ENCODE measurements at places on chromosomes 16 and 17. TPM values are rescaled to one million over a fixed set of nuclear protein-coding genes. Genes with fewer than 3 reads are reported as not detected.

Gene ZG16
- not detected for total RNA-seq

Gene ACSM5
- 4.8 TPM for total RNA-seq

Gene KRT9
- total RNA-seq, result not detected

Gene ADGRG1
- 37.3 TPM for total RNA-seq

GRCh38 chr17:70987867-70988340, 818.6 kb downstream of the KCNJ2 start:
- no peaks in the 10 kb centered on the region for H3K27me3 ChIP-seq
- H3K4me1 ChIP-seq, result no peaks in the 10 kb centered on the region
- H3K36me3 ChIP-seq, result no peaks in the 10 kb centered on the region
- H3K4me3 ChIP-seq, result no peak overlapping the region
- DNase-seq, result no peak

DNA sequence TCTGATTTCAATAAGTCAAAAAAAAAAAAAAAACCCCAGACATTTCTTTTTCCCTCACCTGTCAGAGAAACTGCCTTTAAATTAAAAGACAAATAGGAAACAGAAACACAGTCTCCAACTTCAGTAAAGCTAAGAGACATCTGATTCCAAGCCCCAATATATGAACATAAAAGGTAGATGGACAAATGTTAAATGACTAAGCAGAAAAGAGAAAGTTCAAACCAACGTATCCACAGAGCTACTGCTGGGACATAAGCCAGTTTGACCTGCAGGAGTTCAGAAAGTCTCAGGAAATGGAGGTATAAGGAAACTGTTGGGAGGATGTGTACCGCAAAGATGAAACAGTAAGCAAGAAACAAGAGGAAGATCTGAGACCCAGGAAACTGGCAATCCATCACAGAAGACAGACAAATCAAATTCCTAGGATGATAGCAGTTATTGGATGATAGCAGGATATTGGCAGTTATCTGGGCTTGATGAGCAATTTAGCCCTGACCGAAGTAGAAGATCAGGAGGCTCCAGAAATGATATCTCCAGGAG, 135.0 kb downstream of the BRIP1 start:
- no peak overlapping the region for H3K4me3 ChIP-seq
- no peak for DNase-seq
- no peaks in the 10 kb centered on the region for H3K4me1 ChIP-seq
- H3K36me3 ChIP-seq, result no peaks in the 10 kb centered on the region

GRCh38 chr16:83926726-83927397, 26.2 kb upstream of the OSGIN1 start:
- peaks cover 14% of the 10 kb centered on the region for H3K36me3 ChIP-seq
- H3K4me3 ChIP-seq, result peak overlapping the region; percentile 24
- no peak for DNase-seq
- H3K4me1 ChIP-seq, result peaks cover 2% of the 10 kb centered on the region
- H3K27ac ChIP-seq, result peak overlapping the region; percentile 76

GRCh38 chr17:36671144-36671543, 69.8 kb downstream of the MRM1 start:
- no peak overlapping the region for H3K4me3 ChIP-seq
- H3K36me3 ChIP-seq, result no peaks in the 10 kb centered on the region
- H3K27ac ChIP-seq, result no peak overlapping the region
- H3K4me1 ChIP-seq, result no peaks in the 10 kb centered on the region

DNA sequence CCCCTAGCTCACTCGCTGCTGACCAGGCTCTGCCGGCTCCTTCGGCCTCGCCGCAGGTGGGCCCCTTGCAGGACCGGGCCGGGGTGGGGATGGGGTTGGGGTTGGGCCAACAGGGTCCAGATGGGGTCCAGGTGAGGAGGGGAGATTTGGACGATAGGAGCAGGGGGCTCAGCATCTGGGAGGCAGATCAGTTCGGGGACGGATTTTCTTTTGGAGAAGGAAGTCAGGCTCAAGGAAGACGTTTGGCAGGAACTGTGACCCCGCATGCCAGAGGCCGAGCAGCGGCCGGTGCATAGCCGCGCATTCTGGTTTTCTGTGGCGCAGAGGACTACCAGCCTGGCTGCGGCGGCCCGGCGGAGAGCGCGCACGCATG, 845 bp upstream of the ALDOA start:
- DNase-seq, result no peak
- no peaks in the 10 kb centered on the region for H3K27me3 ChIP-seq
- peaks cover 29% of the 10 kb centered on the region for H3K36me3 ChIP-seq
- peaks cover 77% of the 10 kb centered on the region for H3K4me1 ChIP-seq
- H3K27ac ChIP-seq, result peak overlapping the region; percentile 99
- H3K4me3 ChIP-seq, result peak overlapping the region; percentile 98

DNA sequence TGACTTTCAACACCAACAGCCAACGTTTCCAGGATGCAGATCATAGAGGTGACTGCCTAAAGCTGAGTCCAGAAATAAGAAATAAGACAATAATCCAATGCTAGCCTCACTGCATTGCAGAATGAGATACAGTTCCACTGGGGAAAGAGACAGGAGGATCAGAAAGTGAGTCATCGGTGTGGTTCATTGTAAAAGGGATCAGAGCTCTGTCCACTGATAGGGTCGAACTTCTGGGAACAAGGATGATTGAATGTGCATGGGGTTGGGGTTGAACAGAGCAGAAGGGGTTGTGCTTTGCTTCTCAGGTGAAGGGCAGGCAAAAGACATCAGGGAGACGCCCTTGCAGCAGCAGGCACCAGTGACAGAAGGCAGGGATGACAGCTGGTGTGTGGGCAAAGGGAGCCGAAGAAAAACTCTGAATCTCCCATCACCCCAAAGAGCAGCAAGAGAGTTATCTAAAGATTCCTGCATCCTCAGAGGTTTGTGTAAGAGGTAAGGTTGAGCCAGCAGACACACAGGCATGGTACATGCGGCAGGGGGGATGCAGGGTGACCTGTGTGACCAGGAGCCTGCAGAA, 16.4 kb downstream of the CLEC10A start:
- no peak overlapping the region for H3K4me3 ChIP-seq
- peaks cover 35% of the 10 kb centered on the region for H3K4me1 ChIP-seq
- H3K27ac ChIP-seq, result no peak overlapping the region
- H3K27me3 ChIP-seq, result no peaks in the 10 kb centered on the region
- no peak for DNase-seq

GRCh38 chr16:48617104-48617705, 7.2 kb upstream of the N4BP1 start:
- H3K27ac ChIP-seq, result peak overlapping the region; percentile 12
- H3K4me3 ChIP-seq, result no peak overlapping the region
- H3K27me3 ChIP-seq, result no peaks in the 10 kb centered on the region
- no peak for DNase-seq
- no peaks in the 10 kb centered on the region for H3K36me3 ChIP-seq
- peaks cover 4% of the 10 kb centered on the region for H3K4me1 ChIP-seq

GRCh38 chr17:79919164-79919585, 79.9 kb upstream of the CBX4 start:
- DNase-seq, result no peak
- peak overlapping the region; percentile 8 for H3K4me3 ChIP-seq
- H3K27ac ChIP-seq, result peak overlapping the region; percentile 72
- H3K4me1 ChIP-seq, result peaks cover 27% of the 10 kb centered on the region

DNA sequence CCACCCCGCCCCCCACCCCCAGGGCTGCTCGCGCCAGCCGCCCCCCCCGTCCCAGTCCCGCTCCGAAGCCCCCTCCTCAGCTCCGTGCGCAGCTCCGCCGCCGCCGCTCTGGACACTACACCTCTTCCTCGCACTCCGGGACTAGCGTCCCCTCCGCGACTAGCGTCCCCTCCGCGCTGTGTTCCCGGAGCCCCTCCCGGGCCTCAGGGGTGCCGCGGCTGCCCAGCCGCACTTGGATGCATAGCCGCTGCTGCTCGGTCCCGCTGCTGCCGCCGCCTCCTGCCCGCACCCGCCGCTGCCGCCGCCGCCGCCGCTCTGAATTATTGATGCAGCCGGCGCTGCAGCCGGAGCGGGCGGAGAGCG, at the start of gene CBLN1:
Gene CBLN1 (minus strand): TSS at position 359 of the 363 bp plus-strand sequence. CDS start 373 bp downstream, outside the sequence.
- no peak within 1 kb of the TSS for H3K27ac ChIP-seq
- DNase-seq, result no peak

- H3K27ac ChIP-seq, result no peak overlapping the region
- no peaks in the 10 kb centered on the region for H3K27me3 ChIP-seq
- DNase-seq, result no peak
- peaks cover 100% of the 10 kb centered on the region for H3K36me3 ChIP-seq
- no peak overlapping the region for H3K4me3 ChIP-seq
Measured at GRCh38 chr17:17226451-17227265, 10.3 kb downstream of the FLCN start.

- H3K36me3 ChIP-seq, result no peaks in the 10 kb centered on the region
- H3K4me3 ChIP-seq, result peak overlapping the region; percentile 39
- H3K27ac ChIP-seq, result no peak overlapping the region
- H3K4me1 ChIP-seq, result peaks cover 2% of the 10 kb centered on the region
- no peak for DNase-seq
Measured at GRCh38 chr16:50679676-50680555, 1.2 kb downstream of the SNX20 start.

DNA sequence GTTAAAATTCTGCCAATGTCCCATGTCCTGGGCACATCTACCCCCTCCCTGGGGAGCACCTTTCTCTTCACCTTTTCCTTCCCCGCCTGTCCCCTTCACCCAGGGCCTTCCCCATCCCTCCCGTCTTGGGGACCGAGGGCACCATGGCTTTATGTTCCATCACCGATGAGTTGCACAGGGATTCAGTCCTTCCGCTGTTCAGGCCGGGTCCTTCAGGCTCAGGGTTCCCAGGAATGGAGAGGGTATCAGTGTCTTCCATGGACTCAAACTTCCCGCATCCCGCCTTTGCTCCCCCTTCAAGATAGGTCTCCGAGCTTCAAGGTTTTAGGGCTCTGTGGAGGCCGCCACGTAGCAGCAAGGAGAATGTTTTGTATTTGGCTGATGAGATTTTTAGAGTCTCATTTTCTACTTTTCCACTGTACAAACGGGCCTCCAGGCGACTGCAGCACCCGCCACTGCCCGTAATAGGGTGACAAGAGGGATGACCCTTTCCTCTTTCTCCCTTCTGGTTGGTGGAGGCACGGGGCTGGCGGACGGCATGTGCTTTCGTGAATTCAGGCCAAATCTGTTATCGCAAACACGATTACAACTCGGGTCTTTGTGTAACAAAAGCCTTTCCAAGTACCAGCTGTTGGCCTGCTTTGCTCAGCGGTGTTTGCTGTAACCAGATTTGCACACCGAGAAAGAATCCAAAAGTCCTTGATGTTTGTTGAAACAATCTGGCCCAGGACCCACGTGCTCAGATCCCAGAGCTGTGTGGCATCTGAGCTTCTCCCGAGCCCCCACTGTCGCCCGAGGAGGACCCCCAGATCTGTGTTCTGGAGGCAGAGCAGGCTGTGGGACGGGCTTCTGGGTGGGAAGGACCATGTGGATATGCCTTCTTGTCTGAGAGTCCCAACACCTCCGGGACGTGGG, 236.3 kb downstream of the SEC14L1 start:
- peaks cover 73% of the 10 kb centered on the region for H3K4me1 ChIP-seq
- DNase-seq, result no peak
- no peaks in the 10 kb centered on the region for H3K36me3 ChIP-seq
- no peak overlapping the region for H3K4me3 ChIP-seq
- H3K27ac ChIP-seq, result peak overlapping the region; percentile 96
- H3K27me3 ChIP-seq, result no peaks in the 10 kb centered on the region

DNA sequence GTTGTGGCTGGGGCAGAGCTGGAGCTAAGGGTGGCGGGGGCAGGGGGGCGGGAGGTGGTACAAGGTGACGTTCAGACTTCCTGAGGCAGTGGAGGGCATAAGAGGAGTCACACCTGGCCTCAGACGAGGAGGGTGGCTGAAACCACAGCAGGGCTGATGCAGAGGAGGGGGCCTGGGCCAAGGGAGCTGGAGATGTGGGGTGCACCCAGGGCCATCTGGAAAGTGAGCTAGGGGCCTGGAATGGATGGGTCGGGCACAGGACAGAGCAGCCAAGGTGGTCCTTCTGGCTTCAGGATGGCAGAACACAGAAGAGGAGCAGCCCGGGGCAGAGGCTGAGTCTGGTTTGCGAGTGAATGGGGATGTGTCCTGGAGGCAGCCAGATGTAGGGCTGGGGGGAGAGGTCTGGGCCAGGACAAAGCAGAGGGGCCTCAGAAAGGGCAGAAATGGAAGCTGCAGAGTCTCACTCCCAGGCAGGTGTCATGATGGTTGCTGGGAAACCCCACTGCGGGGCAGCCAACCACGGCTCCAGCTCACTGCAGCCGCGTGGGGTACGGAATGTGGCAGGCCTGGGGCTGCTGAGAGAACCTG, 57.6 kb downstream of the PRMT7 start:
- no peaks in the 10 kb centered on the region for H3K4me1 ChIP-seq
- no peak overlapping the region for H3K27ac ChIP-seq
- peaks cover 4% of the 10 kb centered on the region for H3K27me3 ChIP-seq
- H3K36me3 ChIP-seq, result no peaks in the 10 kb centered on the region
- H3K4me3 ChIP-seq, result no peak overlapping the region

- no peak overlapping the region for H3K27ac ChIP-seq
- H3K4me1 ChIP-seq, result no peaks in the 10 kb centered on the region
Measured at GRCh38 chr17:31908386-31908785, 6.9 kb upstream of the UTP6 start.

DNA sequence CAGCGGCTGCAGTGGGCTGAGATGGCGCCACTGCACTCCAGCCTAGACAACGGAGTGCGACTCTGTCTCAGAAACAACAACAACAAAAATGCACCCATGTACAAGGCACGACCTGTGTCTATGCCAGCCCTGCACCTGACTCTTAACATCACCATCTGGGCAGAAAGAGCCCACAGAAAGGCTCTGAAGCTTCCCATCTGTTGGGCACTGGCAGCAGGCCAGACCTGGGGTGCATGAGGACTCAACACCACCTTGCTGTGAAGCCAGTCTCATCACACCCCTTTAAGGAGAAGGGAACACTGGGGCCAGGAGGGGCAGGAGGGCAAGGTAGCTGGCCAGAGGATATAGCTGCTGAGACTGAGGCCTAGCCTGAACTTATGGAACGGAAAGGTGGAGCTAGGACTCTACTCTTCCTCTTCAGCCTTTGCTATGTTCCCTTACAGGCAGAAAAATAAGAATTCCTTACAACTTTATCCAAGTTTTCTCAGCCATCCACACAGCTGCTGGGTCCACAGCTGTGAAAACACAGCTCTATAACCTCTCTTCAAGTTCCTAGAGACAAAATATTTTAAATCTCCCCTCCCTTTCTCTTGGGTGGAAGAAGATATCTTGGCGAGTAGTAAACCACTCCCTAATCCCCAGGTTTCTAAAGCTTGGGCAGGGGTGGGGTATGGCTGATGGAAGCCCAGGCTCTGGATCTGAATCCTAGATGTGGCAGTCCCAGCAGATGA, 2.8 kb downstream of the ELOB start:
- H3K27ac ChIP-seq, result peak overlapping the region; percentile 42
- no peaks in the 10 kb centered on the region for H3K27me3 ChIP-seq
- H3K36me3 ChIP-seq, result peaks cover 29% of the 10 kb centered on the region
- H3K4me3 ChIP-seq, result no peak overlapping the region
- DNase-seq, result no peak

- peak overlapping the region; percentile 48 for H3K4me3 ChIP-seq
- H3K27ac ChIP-seq, result peak overlapping the region; percentile 77
- no peak for DNase-seq
- H3K27me3 ChIP-seq, result no peaks in the 10 kb centered on the region
Measured at GRCh38 chr16:58197314-58198012, 443 bp downstream of the CSNK2A2 start.
